T-cell (primary cell): ENCODE measurements at places on chromosomes 6 and 20.
A peak's percentile ranks its signal among the peaks of the same experiment; 100 is the strongest.

GRCh38 chr6:133101790-133102189, 139.4 kb upstream of the EYA4 start:
- H3K27me3 ChIP-seq, result no peaks in the 10 kb centered on the region
- no peak overlapping the region for H3K27ac ChIP-seq
- DNase-seq, result no peak
- H3K4me1 ChIP-seq, result no peaks in the 10 kb centered on the region

DNA sequence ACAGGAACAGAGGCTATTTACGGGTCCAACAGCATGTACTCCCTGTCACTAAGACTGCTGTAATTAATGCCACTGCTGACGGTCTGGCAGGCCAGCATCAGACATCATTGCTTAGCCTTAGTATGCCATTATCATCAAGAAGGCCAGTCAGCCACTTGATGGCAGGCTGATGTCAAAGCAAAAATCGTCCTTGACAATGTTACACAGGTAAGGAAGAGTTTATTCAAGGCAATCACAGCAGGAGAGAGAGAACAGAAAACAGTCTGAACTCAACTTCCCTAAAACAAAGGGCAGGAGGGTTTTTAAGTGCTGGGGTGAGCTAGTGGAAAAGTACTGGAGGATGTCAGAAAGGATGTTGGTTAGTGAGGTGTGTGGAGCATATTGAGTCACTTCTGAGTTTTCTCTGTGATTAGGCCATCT, 25.1 kb downstream of the FKBP1C start:
- H3K27ac ChIP-seq, result no peak overlapping the region
- no peaks in the 10 kb centered on the region for H3K36me3 ChIP-seq
- H3K27me3 ChIP-seq, result no peaks in the 10 kb centered on the region
- DNase-seq, result no peak

- no peak overlapping the region for H3K27ac ChIP-seq
- no peak for DNase-seq
- H3K27me3 ChIP-seq, result no peaks in the 10 kb centered on the region
- no peak overlapping the region for H3K4me3 ChIP-seq
- no peaks in the 10 kb centered on the region for H3K36me3 ChIP-seq
These were observed 302.9 kb downstream of the CLIC5 start for GRCh38 chr6:45712786-45713185.

GRCh38 chr20:25024171-25024570, 31.6 kb upstream of the APMAP start:
- H3K27ac ChIP-seq, result no peak overlapping the region
- H3K4me1 ChIP-seq, result peaks cover 24% of the 10 kb centered on the region
- H3K36me3 ChIP-seq, result peaks cover 64% of the 10 kb centered on the region
- no peak overlapping the region for H3K4me3 ChIP-seq
- DNase-seq, result no peak

DNA sequence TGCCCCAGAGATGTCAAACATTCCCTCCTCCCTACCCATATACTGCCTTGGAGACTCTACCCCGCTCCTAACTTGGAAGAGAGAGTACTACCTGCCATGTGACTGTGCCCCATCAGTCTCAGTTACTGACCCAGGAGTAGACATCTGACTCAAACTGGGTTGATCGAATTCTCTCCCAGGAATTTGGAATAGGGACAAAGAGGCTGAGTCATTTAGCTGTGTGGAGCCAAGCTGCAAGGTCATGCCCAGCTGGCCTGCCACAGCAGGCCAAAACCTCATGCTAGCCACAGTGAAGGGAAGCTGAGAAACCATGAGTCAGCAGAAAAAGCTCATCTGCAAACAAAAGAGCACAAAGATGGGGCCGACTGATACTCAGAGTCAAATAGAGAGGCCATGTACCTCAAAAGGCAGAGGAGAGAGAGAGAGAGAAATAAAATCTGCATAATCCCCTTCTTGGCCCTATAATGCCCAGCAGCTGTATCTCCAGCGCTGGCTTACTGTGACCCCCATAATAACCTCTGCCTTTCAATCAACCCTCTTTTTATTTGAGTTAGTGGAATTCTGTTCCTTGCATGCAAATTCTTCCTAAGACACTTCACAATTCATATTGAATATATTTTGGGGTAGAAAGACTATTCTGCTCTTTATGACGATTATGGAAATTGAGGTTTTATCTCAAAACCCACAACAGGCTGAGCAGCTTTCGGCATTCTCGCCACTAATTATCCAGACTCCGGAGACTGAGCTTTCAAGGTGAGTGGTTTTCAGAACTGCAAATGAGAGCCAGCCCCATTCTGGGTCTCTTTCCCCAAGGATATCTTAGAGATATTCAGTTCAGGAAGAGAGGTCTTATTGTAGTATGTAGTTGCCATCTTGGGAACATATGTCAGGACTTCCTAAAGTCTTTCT, 21.4 kb upstream of the AKIRIN2 start:
- no peak overlapping the region for H3K27ac ChIP-seq
- no peak overlapping the region for H3K4me3 ChIP-seq
- DNase-seq, result no peak
- H3K36me3 ChIP-seq, result no peaks in the 10 kb centered on the region

DNA sequence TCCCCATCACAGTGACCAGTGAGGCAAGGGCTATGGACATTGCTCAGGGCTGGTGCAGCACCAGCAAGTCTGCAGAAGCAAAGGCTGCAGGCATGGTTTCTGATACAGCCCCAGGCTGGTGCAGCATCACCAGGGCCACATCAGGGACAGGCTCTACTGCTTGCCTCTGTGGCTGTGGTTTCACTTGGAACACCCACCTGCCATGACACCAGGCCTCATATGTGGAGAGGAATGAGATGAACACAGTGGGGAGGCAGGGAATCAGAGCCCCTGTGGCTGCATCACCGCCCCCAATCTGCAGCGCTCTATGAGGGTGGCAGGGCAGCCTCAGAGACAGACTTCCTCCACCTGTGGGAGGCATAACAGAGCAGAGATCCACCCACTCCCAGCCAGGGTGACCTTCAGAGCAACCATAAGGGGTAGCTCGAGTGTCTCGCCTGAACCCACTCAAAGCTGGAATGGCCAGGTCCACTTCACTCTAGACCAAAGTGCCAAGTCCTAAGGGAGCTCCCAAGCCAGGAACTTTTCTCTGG, 7.9 kb downstream of the RING1 start:
- no peaks in the 10 kb centered on the region for H3K36me3 ChIP-seq
- H3K4me1 ChIP-seq, result peaks cover 2% of the 10 kb centered on the region
- DNase-seq, result no peak

GRCh38 chr6:97656706-97657350, 373.8 kb upstream of the MMS22L start:
- H3K27ac ChIP-seq, result no peak overlapping the region
- H3K27me3 ChIP-seq, result no peaks in the 10 kb centered on the region
- no peak overlapping the region for H3K4me3 ChIP-seq
- no peak for DNase-seq
- no peaks in the 10 kb centered on the region for H3K4me1 ChIP-seq
- H3K36me3 ChIP-seq, result no peaks in the 10 kb centered on the region

- H3K4me3 ChIP-seq, result no peak overlapping the region
- H3K36me3 ChIP-seq, result no peaks in the 10 kb centered on the region
- no peak for DNase-seq
- H3K27ac ChIP-seq, result no peak overlapping the region
These were observed 582.1 kb upstream of the HTR1E start for GRCh38 chr6:86355271-86355670.

GRCh38 chr20:45416917-45417316, 976 bp downstream of the PIGT start:
- H3K4me1 ChIP-seq, result peaks cover 7% of the 10 kb centered on the region
- DNase-seq, result no peak
- peak overlapping the region; percentile 95 for H3K4me3 ChIP-seq
- H3K27me3 ChIP-seq, result no peaks in the 10 kb centered on the region
- peak overlapping the region; percentile 87 for H3K27ac ChIP-seq
- H3K36me3 ChIP-seq, result peaks cover 9% of the 10 kb centered on the region

DNA sequence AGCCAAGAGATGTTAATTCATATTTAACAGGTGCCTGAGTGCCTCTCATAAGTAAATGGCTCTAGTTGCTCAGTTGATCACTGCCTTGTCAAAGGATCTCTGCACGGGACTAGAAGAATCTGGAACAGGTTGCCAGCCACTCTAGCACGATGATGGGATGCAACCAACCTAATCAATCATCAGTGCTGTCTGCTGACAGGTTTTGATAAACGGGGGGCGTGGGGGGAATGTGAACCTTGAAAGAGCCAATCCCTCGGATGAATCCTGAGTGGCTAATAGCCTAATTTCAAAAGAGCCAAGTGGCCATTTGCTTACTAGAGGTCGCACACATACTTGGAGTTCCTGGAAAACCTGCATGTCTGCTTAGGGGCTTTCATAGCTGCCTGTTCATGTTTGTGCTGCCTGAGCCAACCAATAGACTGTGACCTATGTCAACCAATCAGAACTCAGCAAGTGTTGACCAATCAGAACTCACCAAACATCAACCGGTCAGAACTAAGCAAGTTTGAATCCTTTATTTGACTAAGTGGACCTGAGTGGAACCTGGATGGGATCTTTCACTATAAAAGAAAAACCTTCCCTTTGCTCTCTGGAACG, 43.5 kb upstream of the ECI2 start:
- no peaks in the 10 kb centered on the region for H3K4me1 ChIP-seq
- no peak overlapping the region for H3K27ac ChIP-seq
- H3K4me3 ChIP-seq, result no peak overlapping the region
- H3K27me3 ChIP-seq, result no peaks in the 10 kb centered on the region

DNA sequence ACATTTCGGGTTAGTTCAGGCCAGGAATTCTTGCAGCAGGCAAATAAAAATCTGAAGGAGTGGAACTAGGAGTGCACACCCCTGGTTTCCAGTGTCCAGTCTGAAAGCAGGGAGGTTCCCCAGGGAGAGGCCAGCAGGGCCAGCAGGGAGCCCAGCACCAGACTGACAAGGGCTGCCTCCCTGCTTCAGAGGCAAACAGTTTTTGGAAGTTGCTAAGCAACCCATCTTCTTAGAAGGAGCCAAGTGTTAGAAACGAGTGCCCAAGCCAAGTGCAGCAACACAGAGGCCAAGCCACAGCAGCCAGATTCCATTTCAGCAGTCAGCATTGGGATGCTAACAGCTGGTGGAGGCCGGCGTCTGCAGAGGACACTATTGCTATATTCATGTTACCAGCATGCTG, 179.1 kb downstream of the SYNDIG1 start:
- no peak for DNase-seq
- no peaks in the 10 kb centered on the region for H3K36me3 ChIP-seq
- peaks cover 3% of the 10 kb centered on the region for H3K4me1 ChIP-seq
- H3K4me3 ChIP-seq, result no peak overlapping the region

DNA sequence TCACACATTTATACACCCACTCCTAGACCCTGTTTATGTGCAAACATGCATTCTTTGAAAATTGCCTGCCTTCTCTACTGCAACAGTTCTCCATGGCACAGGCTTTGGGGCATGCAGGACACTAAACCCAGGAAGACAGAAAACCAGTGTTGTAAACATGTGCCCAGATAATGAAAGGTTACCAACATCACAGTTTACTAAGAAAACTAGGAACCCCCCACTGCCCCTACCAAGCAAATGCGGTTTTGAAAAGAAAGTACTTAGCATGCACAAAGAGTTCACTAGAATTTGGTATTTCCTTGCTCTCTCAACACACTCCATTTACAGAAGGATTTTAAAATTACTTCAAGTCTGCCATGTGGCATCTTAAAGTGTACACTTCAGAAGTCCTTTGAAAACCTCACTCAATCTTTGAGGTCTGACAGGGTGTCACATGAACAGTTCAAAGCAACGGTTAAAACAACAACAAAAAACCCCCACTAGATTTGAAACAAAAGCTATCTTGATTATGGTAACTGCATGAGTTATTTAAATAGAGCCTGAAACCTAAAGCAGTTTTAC, 245.0 kb downstream of the GMPR start:
- H3K4me1 ChIP-seq, result peaks cover 54% of the 10 kb centered on the region
- peak; percentile 50 for DNase-seq
- H3K27me3 ChIP-seq, result no peaks in the 10 kb centered on the region
- peak overlapping the region; percentile 84 for H3K27ac ChIP-seq
- H3K4me3 ChIP-seq, result no peak overlapping the region

- no peak overlapping the region for H3K4me3 ChIP-seq
- no peaks in the 10 kb centered on the region for H3K4me1 ChIP-seq
- peaks cover 16% of the 10 kb centered on the region for H3K27me3 ChIP-seq
- DNase-seq, result no peak
These were observed 134.5 kb downstream of the PRDM13 start for GRCh38 chr6:99741092-99741491.

- H3K27ac ChIP-seq, result no peak overlapping the region
- no peaks in the 10 kb centered on the region for H3K4me1 ChIP-seq
These were observed 17.0 kb upstream of the CLPSL2 start for GRCh38 chr6:35759426-35759825.

GRCh38 chr6:33313105-33313708, 671 bp downstream of the TAPBP start:
- H3K27me3 ChIP-seq, result no peaks in the 10 kb centered on the region
- H3K4me3 ChIP-seq, result peak overlapping the region; percentile 99
- DNase-seq, result peak; percentile 28

DNA sequence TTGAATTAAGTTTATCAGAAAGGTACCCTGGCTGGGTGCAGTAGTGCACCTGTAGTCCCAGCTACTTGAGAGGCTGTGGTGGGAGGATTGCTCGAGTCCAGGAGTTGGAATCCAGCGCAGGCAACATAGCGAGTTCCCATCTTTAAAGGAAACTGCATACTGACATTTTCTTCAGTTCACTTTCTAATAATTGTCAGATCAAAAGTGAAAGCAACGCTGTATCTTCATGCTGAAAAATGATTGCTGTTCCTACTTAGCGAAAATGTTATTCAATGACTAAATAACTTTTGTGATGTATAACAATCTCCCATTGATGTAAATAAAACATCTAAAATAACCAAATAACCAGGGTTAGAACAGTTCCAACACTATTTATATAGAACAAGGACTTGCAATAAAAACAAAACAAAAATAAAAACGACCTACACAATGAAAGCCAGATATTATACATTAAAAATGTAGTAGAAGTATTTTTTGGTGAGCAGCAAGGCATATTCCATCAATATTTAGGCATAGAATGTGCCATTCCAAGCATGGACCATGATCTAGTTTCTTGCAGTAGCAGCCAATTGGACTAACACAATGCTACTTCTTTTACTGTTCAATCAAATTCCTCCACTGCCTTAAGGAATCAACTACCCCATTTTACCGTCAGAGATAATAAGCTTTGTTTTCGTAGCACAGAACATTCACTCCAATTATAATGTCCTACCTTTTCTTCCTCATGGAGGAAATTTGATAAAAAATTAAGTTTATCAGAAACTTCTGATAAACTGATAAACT, 1.5 kb downstream of the LATS1 start:
- peaks cover 19% of the 10 kb centered on the region for H3K4me1 ChIP-seq
- H3K27me3 ChIP-seq, result no peaks in the 10 kb centered on the region
- DNase-seq, result no peak
- H3K27ac ChIP-seq, result peak overlapping the region; percentile 20
- no peak overlapping the region for H3K4me3 ChIP-seq

DNA sequence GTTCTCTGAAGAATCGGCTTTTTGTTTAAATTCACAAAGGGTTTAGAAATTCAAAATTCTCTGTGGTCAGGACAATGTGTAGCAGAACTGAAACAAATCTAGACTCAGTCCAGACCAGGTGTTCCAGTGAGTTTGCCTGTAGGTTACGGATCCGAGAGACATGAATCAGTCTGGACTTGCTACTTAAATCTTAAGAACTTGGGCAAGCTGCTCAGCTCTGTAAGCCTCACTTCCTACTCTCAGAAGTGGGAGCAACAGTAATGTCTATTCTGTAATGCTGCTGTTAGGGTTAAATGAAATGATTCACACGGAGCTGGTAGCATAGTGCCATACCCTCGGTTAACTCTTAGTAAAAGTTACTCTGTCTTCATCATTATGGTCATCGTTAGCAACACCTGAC, 37.7 kb downstream of the HECA start:
- peaks cover 60% of the 10 kb centered on the region for H3K4me1 ChIP-seq
- H3K27me3 ChIP-seq, result no peaks in the 10 kb centered on the region
- H3K36me3 ChIP-seq, result peaks cover 71% of the 10 kb centered on the region
